ENCODE measurements at places on chromosomes 6 and 20.
A peak's percentile ranks its signal among the peaks of the same experiment; 100 is the strongest.

- no peak for DNase-seq
Measured at GRCh38 chr20:21801193-21801592, 95.7 kb downstream of the PAX1 start.

GRCh38 chr6:41199552-41200246 is 1.2 kb downstream of the TREML2 start:
- DNase-seq = no peak

GRCh38 chr6:17679726-17680125 is 27.0 kb downstream of the NUP153 start:
- DNase-seq = no peak

DNA sequence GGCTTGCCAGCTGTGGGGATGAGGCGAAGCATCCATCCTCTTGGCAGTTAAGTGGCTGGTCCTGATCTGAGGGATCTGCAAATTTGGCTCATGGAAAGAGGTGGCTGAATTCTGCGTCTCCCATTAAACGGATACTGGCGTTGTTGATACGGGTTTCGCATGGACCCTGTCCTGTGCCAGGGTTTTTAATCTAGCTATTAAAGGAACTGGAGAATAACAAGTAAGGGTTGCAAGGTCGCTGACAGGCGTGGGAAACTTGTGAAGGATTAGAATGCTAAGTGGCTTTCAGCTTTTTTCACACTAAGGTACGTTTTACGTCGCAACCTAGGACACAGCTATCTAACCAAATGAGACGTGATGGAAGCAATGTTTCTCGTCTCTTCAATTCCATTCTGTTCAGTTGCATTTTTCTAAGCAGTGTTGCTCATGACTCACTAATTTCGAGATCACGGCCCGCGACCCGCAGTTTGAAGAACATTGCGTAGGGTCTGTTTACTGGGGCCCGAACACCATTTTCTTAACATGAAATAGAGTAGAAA is 852 bp downstream of the GMNN start:
- peak; percentile 31 for DNase-seq

GRCh38 chr6:97850458-97851212 is 567.6 kb upstream of the MMS22L start:
- no peak for DNase-seq

GRCh38 chr6:1611322-1611571 is 1.5 kb downstream of the FOXC1 start:
- DNase-seq = no peak

DNA sequence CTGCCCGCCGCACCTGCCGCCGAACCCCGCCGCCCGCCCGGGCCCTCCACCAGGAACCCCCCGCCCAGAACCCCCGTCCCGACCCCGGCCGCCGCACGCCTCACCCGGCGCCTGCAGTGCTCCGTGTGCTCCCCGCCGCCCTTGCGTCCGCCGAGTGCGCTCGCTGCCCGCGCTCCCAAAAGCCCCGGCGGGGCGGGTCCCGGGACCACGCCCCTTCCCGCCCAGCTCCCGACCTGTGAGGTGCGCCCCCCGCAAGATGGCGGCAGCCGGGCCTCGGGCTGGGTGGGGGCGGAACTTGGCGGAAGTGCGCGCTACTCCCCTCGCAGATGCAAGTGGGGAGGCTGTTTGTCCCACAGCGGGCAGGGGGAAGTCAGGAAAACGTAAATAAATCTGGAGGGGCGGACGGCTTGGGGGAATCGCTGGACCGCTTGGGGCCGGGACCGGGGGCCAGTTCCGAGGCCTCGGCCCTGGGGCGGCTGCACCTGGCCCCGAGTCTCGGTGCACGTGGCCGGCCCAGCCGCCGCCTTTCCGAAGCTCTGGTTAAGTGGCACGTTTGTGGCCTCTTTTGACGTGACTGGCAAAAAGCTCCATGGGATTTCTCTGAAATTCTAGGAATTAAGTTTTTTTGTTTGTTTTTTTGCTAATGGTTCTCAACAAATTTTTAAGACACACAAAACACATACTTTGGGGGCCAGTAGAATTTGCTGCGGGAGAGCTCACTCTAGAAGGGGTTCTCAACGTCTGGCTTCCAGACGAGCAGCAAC is at the start of gene EZR:
Gene EZR, minus strand, starts transcription at position 156 of the 764 bp plus-strand sequence. CDS start 1,275 bp downstream, outside the sequence.
- DNase-seq = peak; percentile 86

- no peak for DNase-seq
Measured at GRCh38 chr20:7744411-7744810, 195.8 kb downstream of the HAO1 start.

DNA sequence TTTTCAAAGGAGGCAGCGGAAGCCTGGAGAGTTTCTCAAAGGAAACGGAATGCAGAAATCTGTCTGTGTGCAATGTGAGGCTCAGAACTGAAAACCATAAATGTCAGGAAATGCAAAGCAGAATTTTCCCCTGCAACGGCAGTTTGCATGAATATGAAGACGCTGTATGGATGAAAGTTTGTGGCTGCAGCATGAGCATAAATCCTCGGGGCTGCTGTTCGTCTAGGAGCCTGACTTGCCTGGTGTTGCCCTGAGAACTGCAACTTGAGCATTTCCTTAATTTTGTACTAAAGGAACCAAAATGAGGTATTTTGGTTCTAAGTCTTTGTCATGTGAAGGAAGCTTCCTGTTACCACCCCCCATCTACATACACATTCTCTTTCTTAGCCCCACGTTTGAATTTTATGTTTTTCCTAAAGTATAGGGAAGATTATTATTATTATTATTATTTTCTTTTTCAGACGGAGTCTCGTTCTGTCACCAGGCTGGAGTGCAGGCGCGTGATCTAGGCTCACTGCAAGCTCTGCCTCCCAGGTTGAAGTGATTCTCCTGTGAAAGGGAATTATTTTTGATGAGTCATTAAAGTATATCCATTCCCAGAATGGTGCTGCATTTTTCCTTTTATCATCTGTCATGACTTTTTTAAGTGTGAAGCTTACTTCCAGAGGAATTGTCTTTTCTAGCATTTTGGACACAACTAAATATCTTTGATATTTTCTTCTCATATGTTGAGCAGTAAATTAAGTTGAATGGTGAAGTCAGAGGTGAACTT is 33.1 kb downstream of the MTHFD1L start:
- DNase-seq = no peak

- DNase-seq = peak; percentile 36
Measured at GRCh38 chr6:44456070-44456965, 68.8 kb downstream of the CDC5L start.

- no peak for DNase-seq
Measured at GRCh38 chr6:13044390-13044789, 283.9 kb downstream of the TBC1D7 start.

- DNase-seq = no peak
Measured at GRCh38 chr6:62286470-62286843, 432 bp upstream of the KHDRBS2 start.

- no peak for DNase-seq
Measured at GRCh38 chr6:25359891-25360290, 80.7 kb downstream of the CARMIL1 start.

DNA sequence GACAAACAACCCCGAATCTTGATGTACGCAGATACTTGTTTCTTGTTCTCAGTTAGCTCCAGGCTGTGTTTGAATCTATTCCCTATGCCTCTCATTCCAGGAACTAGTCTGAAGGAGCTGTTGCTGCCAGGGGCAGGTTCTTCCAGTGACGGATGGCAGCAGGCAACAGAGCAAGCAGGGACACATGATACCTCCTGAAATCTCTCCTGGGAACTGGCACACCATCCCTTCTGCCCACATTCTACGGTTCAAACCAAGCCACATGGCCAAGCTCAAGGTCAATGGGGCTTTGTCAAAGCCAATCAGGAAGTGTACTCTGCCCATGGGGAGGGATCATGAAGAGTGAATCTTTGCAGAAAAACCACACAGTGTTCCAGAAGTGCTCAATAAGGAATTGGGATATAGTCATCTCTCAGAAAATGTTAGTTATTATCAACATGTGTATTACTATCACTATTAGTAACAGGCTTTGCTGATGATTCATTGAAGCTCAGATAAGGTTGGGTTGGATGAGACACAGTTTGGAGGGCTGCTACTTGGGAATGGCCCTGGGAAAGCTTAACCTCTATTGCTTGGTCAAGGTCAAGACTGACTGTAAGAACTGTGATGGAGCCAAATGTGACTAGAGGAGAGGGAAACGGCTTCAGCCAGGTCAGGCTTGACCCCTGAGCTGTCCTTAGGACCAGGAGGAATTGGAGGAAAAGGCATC is 454.9 kb downstream of the PTPRT start:
- DNase-seq = no peak

DNA sequence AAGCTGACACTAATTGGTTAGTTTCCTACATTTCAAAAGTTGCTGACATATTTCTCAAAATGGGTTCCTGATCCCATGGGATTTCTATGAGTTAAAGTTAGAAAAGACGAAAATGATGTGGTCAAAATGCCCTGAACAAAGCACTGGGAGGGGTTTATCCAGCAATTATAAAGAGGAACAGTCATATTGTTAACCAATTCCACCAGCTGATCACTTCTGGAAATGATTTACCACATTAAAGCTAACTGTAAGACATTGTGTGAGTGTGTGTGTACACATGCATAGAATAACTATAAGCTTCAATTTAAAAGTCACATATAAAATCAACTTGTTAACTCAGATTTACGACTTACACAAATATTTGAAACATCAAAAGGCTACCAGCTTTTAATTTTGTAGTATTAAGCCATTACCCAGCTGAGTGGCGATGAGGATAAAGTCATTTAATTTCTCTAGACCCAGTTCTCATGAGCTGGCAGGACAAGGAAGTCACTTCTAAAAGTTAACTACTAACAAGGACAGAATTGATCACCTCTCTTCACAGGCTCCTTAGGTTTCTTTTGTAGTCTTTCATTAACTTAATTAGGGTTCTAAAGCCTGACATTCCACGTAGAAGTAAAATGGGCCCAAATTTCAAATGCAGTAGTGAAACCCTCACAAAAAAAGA is 40.4 kb downstream of the MAN1A1 start:
- no peak for DNase-seq

GRCh38 chr6:77548662-77549366 is 85.5 kb upstream of the HTR1B start:
- no peak for DNase-seq

DNA sequence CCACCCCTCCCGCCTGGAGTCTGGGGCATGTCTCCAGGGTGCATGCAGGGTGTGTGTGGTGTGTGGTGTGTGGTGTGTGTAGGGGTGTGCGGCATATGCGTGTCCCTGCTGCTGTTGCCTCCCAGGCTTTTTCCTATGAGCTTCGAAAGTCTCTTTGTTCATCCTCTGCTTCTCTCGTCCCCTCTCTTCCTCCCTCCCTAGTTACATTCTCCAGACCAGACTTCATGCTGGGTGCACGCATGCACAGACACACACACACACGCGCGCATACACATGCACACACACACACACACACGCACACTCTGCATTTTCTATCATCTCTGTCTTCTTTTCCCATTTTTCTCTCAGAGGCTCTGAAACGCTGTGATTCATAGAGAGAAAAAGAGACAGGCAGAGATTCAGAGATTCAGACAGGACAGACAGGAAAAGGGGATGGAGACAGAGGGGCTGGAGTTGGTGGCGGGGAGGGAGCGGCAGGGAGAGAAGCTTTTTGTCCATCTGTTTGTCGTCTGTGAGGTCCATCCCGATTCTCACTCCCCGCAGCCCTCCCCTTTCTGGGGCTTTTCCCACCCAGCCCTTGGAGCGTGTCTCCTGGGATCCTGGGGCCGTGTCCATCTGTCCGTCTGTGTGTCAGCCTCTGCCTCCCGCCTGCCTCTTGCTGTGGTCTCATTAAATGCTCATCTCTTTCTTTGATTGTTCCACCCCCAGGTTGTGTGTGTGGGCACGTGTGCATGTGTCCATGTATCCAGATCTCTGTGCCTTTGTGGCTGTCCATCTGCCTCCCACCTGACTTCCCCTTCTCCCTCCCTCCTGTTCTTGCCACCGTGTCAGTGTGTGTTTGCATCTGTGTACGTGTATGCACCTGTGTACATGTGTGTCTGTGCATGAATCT is 62.6 kb downstream of the SRC start:
- DNase-seq = no peak

DNA sequence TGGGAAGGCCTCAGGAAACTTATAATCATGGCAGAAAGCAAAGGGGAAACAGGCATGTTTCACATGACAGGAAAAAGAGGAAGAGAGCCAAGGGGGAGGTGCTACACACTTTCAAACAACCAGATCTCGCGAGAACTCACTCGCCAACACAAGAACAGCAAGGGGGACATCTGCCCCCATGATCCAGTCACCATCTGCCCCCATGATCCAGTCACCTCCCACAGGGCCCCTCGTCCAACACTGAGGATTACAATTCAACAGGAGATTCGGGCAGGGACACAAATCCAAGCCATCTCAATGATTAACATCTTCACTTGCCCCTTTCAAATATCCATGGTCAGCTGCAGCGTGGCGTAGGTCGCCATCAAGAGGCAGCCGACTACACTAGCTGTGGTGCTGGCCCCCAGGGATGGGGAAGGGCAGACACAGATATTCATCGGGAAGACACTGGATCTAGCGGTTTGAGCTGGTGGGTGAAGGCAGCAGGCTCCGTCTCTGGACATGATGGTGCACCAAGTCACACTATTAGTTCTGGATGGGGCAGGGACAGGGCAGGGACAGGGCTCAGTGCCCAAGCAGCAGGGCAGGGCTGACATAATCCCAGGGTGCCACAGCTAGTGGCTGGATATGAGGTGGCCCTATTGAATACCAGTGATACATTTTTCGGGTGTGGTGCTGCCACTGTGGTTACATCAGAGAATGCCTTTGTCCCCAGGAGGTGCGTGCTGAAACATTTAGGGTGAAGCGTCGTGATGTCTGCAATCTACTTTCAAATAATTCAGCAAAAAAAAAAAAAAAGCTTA is 31.6 kb downstream of the TUBB2B start:
- no peak for DNase-seq

- DNase-seq = peak; percentile 21
Measured at GRCh38 chr6:42960243-42961019, at the start of gene GNMT. TSS of gene GNMT (plus strand) at chr6:42960754. CDS start at chr6:42960768, 14 bp downstream.

DNA sequence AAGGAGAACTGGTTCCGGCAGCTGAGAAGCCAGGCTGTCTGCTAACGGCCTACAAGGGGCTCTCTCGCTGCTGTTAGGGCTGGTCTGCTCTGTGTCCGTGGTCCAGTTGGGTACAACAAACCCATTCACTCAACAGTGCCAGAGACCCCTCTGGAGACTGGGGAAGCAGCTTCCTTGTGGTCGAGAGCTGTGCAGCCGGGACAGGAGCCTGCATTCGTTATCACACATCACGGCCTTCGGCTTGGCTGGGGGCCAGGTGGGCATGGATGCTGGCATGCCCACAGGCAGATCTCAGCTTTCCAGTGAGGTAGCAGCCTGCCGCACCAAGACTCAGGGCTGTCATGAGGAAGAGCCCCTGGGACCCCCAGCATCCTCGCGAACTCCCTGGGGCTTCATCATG is 124.7 kb downstream of the PREX1 start:
- DNase-seq = no peak

GRCh38 chr20:676315-676937 is 824 bp upstream of the SCRT2 start:
- no peak for DNase-seq
